ENCODE measurements at places on chromosomes 4 and X.

DNA sequence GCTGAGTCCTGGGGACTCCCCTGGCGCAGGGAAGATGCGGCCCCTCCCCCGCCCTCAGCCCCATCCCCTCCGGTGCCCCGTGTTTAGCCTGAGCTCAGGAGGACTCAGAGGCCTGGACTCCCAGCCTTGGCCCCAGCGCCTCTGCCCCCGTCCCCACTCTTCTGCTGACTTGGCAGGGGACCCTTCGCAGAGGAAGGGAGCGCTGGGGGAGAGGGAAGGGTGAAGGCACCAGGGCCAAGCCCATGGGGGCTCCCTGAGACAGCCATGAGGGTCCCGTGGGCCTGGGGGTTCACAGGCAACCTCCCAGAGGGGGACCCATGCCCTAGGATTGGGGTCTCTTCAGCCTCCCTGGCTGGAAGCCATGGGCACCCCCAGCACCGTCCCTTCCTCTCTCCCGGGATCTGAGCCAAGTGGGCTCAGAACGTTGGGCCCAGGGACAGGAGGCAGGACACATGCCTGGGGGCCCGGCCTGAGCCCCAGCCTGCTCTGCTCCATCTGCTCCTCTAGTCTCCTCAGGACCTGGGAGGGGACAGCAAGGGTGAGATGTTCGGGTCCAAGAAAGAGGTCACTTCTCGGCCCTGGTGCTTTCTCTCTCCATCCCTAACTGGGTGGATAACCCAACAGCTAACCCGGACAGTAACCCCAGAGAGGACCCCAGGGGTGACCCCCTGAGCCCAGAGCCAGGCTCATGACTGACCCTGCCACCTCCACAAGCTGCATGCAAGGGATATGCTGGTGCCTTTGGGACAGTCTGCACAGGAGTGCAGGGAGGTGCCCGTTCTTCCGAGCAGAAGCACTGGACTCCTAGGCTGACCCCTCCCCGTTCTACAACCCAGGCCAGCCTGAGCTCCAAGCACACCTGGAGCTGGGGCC is 1.5 kb upstream of the CPLX1 start:
- no peak for DNase-seq

GRCh38 chr4:152500800-152501434 is 35.0 kb downstream of the FBXW7 start:
- DNase-seq = peak; percentile 85

DNA sequence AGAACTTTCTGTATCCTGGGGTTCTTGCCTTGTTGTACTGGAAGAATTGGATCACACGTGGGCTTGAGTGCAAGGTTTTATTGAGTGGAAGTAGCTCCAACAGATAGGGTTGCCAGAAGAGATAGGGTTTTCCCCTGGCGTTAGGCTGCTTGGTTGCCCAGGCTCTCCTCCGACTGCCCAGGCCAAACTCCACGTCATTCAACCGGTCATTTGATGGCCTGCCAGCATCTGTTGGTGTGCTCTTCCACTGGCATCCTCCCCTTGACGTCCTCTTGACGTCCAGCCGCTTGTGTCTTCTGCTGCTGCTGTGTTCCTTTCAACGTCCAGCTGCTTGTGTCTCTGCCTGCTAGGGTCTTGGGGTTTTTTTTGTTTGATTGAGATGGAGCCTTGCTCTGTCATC is 340.3 kb upstream of the ZCCHC13 start:
- no peak for DNase-seq

DNA sequence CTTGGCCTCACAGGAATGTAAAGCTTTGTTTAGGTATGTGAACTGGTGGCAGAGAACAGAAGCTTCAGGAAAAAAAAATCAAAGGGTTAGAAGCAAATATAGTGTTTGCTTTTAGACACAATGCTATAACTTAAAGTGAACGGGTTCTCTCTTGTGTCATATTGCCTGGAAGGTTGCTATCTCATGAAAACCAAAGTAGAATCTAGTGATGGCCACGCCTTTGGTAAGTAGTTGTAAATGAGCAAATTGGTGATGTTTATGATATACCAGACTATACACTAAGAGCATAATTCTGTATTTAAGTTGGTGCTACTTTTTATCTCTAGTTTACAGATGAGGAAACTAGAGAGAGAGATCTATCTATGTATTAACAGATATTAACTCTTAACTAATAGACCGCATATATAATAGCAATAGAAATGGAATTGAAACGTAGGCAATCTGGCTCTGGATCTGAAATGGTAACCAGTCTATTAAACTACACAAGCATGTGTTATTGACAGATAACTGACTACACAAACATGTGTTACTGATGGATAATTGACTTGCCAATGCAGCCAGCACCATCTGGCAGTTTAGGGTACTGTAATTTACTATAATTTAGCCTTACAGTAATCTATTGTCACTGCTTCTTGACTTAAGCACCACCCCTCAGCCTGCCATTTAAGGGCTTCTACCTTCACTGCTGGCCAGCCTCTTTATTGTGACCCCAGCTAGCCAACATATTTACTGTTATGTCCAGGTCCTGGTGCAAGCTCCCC is 40.8 kb downstream of the HCCS start:
- no peak for DNase-seq

DNA sequence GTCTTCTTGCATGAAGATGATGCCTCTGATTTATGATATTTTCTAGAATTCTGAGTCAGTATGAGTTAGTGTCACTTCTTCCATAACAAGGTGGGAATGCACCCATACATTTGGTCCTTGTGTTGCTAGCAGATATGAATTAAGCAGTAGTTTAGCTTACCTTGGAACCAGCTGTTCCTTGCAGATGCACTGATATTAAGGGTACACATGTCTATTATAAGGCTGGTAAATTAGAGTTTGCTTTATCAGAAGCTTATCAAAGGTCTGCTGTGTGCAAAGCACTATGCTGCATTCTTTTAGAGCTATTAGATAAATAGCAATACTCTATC is 36.5 kb downstream of the AFF1 start:
- DNase-seq = no peak

DNA sequence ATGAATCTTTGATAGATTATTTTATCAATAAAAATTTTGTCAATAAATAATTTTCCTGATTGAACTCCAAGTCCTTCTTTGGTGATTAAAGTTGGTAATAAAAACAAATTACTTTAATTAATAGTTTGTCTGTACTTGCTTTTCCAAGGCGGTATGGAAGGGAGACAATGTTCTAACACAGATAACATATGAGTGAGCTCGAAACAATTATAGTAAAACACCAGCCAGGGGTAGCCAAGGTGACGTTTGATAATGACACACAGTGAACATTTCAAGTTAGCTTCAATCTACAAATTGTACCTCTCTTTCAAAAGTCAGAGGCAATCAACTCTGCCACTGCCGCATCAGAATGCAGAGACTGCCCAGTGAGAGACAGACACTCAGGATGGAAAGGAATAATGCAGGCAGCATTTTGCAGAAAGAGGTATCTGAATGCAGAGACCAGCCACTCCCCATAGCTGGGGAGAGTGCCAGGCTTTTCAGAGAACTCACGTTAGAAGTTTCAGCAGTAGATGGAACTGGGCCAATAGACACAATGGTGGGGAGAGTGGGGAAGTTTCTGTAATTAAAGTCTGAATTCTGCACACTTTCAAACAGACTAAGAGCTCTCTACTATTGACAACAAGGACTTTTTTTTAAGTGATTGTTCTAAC is 18.1 kb upstream of the ATOH1 start:
- DNase-seq = no peak

DNA sequence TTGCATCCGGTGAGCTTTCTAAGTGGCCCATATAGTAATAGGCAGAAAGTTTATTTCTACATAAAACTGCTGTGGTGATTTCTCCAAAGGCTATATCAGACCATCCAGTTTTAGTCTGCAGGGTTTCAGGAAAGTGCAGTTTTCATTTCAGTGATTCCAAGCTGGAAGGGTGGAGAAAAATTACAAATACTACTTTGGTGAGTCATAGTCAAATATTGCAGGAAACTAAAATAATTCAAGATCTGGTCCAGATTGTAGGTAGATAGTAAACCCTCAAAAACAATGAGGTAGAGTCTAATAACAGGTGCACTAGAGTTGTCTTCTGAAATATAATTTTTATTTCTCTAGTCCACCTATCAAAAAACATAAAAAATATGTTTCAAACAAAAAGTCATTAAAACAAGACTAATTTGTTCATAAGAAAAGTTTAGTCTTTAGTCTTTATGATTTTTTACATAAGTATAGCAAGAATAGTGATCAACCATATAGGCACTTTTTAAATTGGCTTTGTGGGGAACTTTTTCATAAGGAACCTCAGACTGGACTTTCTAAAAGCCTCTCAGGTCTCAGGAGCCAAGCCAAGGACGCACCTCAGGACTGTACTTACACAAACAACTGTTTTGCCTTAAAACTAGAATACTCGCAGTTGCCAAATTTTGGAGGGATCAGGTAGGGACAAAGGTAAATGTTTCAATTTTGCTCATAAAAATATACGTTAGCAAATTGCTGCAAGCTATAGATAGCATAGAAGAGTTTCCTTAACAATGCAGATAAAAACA is 101.8 kb upstream of the TLR3 start:
- no peak for DNase-seq

DNA sequence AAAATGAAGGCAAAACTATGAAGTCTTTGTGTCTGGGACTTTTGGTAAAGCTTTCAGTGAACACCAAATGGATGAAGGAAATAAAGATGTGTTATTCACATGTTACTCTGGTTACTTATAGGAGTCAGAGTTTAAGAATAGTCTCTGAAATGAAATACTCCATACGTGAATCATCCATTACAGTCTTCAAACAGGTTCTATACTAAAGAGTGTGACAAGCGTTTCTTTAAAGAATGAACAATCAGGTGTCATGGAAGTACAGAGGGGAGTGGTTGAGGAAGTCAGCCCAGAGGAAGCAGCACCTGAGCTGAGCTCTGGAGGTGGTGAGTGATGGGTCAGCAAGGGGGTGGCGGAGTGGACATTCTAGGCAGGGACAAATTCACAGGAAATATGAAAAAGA is 41.8 kb upstream of the SORBS2 start:
- DNase-seq = no peak

- DNase-seq = no peak
Observed at GRCh38 chr4:10080589-10081217, 35.9 kb downstream of the WDR1 start.

GRCh38 chrX:30892591-30892990 is 3.5 kb upstream of the TAB3 start:
- DNase-seq = no peak

DNA sequence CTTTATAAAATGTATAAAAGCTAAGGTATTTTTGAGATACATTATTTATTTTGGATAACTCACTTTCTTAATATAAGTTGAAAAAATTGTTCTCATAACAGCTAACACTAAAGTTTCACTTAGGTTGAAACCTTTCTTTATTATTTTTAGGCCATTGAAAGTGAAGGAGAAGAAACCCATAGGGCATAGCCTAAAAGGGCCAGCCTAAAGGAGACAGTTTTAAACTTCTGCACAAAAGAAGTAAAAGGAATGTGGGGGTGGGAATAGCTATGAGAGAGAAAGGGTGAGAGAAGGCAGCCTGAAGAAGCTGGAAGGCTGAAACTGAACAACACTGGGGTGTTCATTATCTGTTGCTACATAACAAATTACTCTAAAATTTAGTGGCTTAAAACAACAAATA is 57.6 kb upstream of the RAPGEF2 start:
- no peak for DNase-seq

All from renal cortex interstitium (tissue), 15 donors.